Activated CD8-positive, alpha-beta T cell treated with anti-CD3 and anti-CD28 coated beads, Interleukin-2, amount 10 ng/mL, durations not matched to agents 7 days and 5 days (primary cell): ENCODE measurements at places on chromosomes 4 and X.

GRCh38 chr4:4358093-4358854, 28.6 kb upstream of the NSG1 start:
- DNase-seq, result no peak

DNA sequence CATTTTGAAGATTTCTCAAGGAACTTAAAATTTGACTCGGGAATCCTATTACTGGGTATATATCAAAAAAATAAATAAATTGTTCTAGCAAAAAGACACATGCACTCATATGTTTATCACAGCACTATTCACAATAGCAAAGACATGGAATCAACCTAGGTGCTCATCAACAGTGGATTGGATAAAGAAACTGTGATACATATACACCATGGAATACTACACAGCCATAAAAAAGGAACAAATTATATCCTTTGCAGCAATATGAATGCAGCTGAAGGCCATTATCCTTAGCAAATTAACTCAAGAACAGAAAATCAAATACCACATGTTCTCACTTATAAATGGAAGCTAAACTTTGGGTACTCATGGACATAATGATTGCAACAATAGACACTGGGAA, 97.4 kb downstream of the CENPC start:
- DNase-seq, result no peak

DNA sequence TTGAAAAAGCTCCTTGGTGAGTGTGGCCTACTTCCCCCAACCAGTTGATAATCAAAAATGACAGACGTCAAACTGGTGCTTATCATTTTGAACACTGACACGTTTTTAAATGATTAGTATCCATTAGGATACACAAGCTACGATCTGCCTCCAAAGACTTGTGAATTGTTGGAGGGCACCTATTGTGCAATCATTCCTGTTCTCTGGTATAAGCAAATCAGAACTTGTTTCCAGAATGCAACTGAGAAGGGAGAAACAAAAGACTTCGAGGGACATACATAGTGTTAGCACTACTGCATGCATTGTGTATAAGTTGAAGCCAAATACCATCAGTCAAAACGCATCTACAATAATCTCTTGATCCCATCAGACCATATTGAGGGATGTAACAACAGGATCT, 11.6 kb downstream of the NPY2R start:
- DNase-seq, result no peak

- no peak for DNase-seq
These were observed at the start of gene TLR7 for GRCh38 chrX:12866451-12867377. TSS of gene TLR7 (plus strand) at chrX:12867072. CDS start at chrX:12867579, 507 bp downstream.

DNA sequence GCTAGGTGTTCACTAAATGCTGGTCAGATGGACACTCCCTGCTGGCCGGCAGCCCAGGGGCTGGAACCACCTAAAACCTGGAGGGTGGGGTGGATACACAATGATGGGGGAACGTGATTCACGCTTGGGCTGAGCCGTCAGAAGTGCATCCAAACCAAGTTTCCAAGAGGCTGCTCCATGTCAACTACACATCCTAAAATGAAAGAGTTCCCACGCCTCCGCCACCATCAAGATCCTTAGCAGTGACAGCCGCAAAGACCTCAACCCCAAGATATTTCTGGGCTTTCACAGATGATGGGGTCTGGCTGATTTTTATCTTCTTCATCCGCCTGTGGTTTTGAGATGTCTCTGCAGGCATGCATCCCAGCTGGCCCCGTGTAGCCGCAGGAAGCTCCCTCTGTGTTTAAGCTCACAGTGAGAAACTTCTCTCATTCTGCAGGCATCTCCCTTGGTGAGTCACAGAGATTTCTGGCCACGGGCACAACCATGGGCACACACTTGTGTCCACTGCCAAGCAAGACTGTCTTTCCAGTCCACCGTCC, 84.4 kb downstream of the HTRA3 start:
- DNase-seq, result no peak

GRCh38 chr4:105933083-105933482, 37.8 kb downstream of the NPNT start:
- DNase-seq, result no peak

DNA sequence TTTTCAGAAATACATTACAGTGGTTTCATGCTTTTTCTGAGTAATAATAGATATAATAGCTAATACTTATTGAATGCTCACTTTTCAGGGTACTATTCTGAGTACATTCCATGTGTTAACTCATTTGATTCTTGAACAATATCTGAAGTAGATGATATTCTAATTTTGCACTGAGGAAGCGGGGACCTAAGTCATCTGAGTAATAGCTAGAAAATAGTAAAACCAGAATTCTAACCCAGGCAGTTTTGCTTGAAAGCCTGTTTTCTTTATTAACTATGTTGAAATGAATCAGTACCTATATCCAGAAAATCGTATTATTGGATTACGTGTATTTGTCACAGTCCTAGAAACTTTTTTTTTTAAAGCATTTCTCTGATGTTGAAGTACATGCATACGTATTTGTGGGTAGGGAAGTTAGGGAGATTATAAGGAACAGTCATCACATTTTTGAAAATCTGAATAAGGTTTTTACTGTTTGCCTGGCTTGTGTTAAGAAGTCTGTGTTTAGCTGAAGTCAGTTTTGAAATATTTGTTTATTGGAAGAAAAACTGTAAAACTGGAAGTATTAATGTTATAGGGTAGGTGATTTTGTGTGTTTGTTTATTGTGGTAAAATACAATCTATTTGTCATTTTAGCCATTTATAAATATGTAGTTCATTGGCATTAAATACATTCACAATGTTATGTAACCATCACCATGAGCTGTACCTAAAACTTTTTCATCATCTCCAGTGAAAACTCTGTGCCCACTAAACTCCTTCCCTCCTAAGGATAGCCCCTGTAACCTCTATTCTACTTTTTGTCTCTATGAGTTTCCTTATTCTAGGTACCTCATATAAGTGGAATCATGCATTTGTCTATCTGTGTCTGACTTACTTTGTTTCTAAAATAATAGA, 55.3 kb downstream of the FIP1L1 start:
- DNase-seq, result no peak

GRCh38 chrX:154125391-154126040, 18.5 kb upstream of the OPN1LW start:
- no peak for DNase-seq

DNA sequence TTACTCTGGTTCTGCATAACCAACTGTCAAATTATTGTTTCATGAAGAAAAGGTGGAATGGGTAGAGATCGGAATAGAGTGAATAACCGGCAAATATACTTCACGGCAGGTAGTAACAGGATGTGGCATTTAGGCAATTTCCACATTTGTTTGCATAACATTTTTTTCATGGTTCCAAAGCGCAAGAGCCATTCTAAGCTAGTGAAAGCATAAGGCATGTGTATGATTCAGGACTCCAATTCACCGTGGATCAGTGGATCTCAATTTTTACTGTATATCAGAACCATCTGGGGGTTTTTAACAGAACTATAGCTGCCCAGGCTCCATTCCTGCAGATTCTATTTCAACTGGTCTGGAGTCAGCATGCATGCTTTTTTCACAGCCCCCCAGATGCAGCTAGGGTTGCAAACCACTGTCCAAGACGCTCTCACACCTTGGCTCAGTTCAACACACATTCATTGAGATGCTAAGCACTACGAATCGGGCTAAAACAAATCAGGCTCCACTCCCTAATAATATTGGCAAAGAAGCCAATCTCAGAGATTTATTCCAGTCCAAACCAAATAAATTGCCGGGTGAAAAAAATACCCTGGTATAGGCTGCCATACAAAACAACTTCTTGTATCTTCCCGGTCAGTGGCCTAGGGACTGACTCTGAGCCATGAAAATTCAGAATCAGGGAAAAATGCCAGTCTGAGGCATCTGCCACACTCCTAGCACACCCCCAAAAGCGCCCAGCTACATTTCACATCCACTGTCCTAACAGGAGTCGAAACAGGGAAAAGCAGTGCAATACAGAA, 30.0 kb downstream of the AFAP1 start:
- no peak for DNase-seq

- no peak for DNase-seq
These were observed 17.4 kb upstream of the TMPRSS11F start for GRCh38 chr4:68147079-68147478.

DNA sequence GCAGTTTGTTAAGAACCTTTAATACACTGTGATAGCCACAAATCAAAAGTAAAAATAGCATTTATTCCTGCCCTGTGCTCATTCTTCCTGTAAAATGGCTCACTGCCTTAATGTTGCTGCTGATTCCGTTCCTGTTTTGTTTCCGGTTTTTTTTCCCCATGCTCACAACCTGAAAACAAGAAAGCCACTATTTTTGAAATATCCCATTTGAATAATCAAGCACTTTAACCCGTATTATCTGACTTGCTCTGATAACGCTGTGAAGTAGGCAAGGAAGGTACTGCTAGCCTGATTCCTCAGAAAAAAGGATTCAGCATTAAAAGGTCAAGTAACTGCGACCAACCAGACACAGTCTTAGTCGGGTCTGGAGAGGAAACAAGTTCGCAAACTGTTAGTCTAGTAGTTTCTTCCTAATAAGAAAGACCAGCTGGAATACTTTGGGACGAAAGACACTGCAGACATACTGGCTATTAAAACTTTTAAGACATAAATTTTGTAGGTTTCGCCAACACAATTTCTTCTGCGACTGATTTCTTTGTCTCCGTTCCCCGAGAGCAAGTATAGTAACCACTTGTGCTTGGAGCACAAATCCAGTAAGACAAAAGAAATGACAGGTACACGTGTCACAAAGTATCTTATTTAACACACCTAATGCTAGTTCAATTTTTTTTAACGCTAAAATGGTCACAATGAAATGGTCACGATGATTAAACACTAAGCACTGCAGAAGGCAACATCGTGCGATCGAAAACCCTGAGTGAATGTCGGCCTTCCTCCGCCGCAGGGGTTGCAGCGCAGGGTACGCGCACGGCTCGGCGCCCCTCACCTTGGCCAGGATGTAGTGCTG, 802 bp downstream of the COX18 start:
- DNase-seq, result peak; percentile 31

DNA sequence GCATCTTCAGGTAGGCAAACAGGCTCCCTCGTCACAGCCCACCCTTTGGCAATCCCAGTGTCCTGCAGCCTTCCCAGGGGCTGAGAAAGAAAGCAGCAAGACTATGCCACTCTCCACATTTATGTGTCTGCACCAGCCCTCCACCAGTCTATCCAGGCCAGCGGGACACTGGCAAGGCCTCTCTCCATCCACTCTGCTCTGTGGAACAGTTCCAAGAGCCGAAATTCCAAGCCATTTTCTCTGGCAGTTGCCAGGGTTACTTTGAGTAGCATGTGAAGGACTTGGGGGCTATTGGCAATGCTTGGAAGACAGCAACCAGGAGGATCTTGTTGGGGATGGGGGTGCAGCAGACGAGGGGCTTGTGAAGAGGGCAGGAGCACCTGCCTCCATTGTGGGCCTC, 52.1 kb downstream of the TSC22D3 start:
- no peak for DNase-seq

DNA sequence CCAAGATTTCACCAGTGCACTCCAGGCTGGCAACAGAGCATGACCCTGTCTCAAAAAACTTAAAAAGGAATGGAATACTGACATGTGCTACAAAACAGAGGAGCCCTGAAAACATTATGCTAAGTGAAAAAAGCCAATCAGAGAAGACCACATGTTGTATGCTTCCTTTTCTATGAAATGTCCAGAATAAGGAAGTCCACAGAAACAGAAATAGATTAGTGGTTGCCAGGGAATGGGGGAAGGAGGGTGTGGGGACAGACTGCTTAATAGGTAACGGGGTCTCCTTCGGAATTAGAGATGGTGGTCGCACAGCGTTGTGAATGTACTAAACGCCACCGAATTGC, 30.1 kb upstream of the KIAA0232 start:
- no peak for DNase-seq

DNA sequence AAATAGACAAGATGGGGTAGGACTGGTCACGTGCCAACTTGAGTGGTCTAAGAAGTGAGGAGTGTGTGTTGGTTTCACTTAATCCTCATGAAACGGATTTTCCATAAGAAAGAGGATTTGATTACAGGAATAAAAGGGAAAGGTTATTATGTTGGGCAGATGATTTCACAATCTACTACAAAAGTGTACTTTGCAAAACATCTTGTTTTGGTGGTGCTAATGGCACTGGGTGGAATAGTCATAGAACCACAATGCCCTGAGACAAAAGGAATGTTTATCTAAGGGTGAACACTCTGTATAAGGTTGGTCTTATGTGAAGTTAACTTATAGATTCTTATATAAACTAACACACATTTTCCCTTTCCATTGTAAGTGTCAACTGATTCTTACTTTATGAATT, 45.6 kb downstream of the GLUD2 start:
- DNase-seq, result no peak

DNA sequence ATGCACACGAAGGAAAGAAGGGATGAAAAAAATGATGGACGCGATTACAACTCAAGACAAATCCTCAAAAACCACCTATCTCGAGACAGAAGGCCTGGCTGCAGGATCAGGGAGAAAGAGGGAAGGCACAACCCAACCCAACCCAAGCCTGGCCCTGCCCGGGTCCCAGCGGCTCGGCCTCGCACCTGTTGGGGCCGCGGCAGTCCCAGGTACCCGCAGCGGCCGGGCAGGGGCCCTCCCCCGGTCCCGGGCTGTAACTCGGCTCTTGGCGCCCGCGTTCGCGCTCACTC, 464 bp downstream of the RASGEF1B start:
- DNase-seq, result no peak

GRCh38 chrX:19862634-19863211, 24.7 kb downstream of the SH3KBP1 start:
- DNase-seq, result no peak

DNA sequence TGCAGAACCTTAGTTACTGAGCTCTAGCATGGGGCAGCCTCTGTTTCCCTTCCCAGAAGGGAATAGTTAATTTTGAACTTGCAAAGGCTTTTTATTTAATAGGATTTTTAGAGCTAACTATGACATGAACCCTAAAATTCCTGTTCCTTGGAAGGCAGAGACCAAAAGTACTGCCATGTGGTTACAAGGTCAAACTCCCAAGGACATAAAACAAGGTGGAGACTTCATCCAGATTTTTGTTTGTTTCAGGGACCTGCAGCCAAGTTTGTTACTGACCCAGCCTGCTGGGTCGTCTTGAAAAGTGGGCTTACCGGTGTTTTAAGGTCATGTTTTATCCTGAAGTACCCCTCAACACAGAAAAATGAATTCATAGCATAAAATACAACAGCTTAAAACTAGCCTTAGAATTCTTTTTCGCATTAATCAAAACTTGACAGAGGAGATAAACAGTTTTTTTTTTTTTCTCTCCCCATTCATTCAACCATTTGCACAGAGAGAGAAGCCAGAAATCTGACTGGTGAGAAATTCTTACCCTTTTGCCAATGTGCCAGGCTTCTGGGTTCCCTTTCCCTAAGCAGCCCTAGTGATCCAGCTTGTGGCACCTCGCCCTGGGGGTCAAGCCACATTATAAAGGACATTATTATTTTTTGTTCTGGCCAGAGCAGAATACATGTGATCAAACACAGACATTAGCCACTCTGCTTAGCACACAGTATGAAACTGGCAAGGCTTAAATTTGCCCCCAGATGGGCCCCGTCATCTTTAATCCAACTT, 21.5 kb upstream of the GRPEL1 start:
- DNase-seq, result no peak

GRCh38 chrX:52923781-52924241, 26.7 kb downstream of the FAM156B start:
- DNase-seq, result no peak
